Prostate gland (tissue), 2 donors: ENCODE measurements at places on chromosomes 2 and 18. TPM values are rescaled to one million over a fixed set of nuclear protein-coding genes. Genes with fewer than 3 reads are reported as not detected.

DNA sequence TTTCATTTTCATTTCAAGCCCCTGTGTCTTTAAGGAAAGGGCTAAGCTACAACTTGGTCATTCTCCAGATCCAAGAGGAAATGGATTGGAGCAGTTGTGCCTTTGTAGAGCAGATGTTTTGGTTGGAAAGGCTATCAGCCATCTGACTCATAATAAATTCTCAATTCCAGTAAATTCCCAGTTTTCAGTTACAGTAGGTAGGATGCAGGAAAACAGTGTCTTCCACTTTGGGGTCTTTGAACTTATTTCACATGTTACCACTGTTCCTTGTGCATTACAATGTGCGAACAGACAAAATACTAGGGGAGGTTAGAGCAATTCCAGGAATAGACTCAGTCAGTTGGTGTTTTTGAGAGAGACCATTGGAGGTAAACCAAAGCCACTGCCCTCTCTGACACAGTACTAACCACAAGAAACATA, 211.9 kb downstream of the BABAM2 start:
- DNase-seq = no peak

GRCh38 chr18:66325251-66325650, 278.6 kb downstream of the CDH19 start:
- no peak for DNase-seq

DNA sequence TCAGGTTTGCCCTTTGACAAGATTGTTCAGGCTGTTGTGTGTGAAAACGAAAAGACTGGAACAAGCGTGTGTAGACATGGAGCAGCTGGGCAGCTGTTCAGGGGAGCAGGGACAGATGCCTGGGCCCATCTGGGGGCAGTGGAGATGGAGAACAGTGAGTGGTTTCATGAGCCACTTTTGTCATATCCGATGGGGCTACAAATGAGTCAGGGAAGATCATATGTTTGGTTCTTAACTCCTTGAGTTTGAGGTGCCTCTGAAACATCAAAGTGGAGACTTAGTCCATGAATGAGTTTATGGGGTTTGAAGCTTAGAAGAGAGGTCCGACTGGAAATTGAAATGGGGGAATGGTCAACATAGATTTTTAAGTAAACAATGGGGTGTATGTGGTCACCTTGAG, 9.3 kb upstream of the PLB1 start:
- DNase-seq = no peak

- DNase-seq = no peak
Observed at GRCh38 chr2:67649331-67650261, 252.5 kb downstream of the ETAA1 start.

GRCh38 chr2:46349115-46349547, 51.9 kb downstream of the EPAS1 start:
- DNase-seq = no peak

- DNase-seq = no peak
Observed at GRCh38 chr2:127769587-127769986, 41.4 kb downstream of the WDR33 start.

- peak; percentile 69 for DNase-seq
Observed at GRCh38 chr2:200812122-200813022, 662 bp downstream of the BZW1 start.

- DNase-seq = no peak
Observed at GRCh38 chr2:204779771-204780170, 234.5 kb downstream of the PARD3B start.

DNA sequence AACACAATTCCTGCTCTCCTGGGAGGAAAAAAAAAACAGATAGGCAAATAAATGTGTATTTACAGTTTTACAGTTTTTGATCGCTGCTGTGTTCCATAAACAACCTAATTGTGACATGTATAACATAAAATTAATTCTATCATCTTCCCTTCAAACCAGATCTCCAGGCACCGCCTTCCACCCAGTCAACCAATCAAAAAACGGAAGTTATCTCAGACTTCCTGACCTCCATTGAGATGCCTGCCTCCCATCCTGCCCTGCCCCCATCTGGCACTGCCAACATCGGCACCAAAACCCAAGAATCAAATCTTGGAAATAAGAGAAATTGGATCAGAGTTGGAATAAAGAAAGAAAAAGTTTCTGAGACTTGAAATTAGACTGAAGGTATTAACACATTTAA, 3.1 kb upstream of the RIOK3 start:
- DNase-seq = no peak

DNA sequence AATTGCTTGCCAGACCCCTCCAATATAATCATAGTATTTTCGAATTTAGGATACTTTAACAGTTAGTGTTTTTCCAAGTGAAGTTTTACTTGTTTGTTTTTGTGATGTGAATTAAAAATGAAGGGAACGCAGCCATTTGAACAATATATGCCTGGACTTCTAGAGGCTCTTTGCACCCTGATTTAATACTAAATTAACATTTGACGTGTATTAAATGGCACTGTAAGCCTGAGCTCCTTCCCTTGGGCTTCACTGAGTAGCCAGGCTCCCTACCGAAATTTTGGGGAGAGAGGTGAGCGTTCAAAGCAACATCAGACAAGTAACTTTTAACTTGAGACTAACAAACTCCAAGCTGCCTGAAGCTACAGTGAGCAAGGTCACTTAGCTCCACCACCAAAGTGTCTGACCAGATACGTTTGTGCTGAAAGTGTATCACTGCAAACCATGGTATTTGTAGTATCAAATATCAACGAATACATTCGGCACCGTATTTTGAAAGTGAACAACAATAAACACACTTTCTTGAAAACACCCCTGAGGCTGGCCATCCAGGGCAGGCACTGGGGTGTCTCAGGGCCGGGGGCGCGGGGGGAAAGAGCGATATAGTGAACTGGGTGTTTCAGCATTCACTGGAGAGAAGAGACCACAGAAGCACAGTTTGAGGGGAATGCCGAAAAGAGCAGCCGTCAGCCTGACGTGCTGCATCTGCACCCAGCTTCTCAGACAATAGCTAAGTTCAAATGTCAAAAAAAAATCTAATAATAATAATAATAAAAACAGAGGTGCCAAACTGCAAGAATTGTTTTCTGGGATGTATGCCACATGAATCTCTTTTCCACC, 7.7 kb upstream of the POU3F3 start:
- no peak for DNase-seq

DNA sequence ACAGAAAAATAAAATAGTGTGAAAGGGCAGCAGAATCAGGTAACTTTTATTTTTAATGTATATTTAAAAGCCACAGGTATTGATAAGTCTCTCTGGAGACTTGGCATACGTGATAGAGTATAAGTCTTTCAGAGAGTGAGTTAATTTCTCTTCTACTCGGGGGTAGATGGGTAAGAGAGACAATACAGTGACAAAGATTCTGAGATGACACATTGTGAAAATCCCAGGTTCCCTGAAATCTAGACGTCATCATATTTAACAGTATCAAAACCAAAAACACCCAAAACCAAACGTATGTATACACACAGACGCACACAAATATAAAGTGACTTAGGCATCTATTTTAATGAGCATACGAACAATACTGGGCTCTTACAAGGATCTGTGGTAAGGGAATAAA, 33.3 kb downstream of the NIF3L1 start:
- no peak for DNase-seq

DNA sequence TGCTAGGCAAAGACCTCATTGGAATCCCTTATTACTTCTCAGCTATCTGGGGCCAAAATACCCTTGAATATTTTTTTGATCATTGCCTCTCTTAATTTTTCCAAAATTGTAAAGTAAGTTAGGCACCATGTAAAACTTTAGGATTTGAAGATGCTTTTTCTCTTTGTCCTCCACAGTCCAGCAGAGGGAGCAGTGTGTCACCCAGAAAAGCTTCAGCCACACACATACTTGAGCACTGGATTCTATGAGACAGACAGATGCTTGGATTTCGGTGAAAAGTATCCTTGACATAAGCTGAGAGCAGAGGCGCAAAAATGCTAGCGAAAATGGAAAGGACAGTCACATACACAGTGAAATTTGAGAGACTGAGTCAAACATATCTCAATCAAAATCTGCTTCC, 74.7 kb upstream of the KCNJ3 start:
- peak; percentile 26 for DNase-seq

- DNase-seq = no peak
Observed at GRCh38 chr2:63555299-63555698, 33.0 kb downstream of the WDPCP start.

DNA sequence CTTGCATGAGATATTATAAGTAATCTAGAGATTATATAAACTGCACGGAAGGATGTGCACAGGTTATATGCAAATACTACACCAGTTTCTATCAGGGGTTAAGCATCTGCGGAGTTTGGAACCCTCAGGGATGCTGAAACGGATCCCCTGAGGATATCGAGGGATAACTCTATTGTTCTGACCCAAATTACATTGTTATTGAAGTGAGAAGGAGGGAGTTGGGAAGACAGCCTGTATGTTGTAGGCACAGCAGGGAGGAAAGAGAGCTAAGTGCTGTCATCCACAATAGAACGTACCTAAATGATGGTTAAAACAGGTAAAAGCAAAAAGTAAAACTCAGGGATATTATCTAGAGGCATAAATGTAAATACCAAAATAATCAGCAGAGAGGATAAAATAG, 44.6 kb upstream of the SMAD2 start:
- no peak for DNase-seq

DNA sequence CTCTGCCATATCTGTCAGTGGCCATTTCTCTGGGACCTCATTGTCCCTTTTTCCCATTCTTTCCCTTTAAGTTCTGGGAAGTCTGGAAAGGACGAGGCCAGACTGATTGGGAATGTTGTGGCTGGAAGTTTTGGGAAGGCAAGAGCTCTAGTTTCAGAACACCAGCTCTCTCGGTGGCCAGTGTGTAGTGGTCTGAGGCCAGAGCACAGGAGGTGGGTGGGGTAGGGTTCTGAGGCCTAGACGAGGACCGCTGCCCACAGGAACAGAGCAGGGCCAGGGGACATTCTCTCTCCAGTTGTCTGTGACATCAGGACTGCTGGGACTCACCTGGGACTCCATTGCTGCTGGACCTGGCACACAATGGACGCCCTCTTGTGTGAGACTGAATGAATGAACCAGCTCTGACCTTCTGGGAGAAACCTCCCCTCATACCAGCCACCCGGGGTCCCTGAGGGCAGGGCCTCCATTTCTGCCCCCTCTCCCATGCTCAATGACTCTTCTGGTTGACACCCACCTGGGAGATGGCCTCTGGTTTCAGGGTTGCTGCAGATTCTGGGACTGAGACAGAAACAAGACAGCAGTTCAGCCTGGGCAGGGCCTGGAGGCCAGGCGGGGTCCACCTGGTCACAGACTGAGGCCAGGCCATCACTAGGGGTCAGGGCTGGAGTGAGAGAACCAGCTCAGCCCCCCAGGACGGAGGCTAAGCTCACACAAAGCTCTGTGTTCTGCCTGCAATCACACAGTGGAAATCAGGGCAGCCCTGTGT, 8.4 kb upstream of the NPPC start:
- no peak for DNase-seq

The SLC5A7 gene
- 0.17 TPM for total RNA-seq

The FAM117B gene
- total RNA-seq = 30.5 TPM

The PPP1R1C gene
- 5.9 TPM for total RNA-seq

The UGT1A5 gene
- 0.41 TPM for total RNA-seq

The MOCOS gene
- total RNA-seq = 3.9 TPM

The C1GALT1C1L gene
- 0.91 TPM for total RNA-seq

The PROKR1 gene
- not detected for total RNA-seq
